Activated CD4-positive, alpha-beta T cell treated with anti-CD3 and anti-CD28 coated beads, Interleukin-2, amount 10 ng/mL, durations not matched to agents 24 days and 14 days (primary cell): ENCODE measurements at places on chromosomes 7 and 10. TPM values are rescaled to one million over a fixed set of nuclear protein-coding genes. Genes with fewer than 3 reads are reported as not detected.

DNA sequence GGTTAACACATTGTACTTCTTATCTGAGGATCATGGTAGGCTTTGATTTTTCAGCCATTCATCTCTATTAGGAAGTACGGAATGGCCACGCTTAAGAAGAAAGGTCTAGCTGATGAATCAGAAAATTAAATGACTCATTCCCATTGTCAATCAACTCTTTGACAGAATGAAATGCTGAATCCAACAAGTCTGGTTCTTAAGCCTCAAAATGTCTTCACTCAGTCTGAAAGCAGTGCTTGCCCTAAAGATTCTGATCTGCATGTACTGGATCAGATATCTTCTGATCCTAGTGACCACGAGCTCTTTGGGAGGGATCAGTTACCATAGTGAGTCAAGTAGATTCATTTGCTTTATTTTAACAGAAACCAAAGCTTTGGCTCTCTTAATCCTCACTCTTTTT, 5.7 kb upstream of the CELF2 start:
- no peak for DNase-seq

DNA sequence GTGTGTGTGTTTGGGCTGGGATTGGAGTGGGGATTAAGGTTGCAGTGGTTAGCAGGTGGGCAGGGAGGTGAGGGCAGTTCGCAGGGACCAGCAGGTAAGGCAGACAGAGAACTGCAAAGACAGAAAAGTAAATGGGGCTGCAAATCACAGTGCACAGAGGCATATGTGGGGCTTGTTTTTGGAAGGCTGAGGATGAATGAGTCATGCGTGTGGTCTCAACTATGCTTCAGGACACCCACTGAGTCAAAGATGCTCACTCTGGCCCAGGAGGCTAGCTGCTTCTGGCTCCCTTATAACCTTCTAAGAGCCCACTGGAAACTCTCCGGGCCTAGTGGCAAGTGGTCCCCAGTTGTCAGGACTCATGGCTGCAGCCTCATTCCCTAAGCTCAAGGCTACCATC, 118.2 kb downstream of the ZNF248 start:
- DNase-seq = no peak

DNA sequence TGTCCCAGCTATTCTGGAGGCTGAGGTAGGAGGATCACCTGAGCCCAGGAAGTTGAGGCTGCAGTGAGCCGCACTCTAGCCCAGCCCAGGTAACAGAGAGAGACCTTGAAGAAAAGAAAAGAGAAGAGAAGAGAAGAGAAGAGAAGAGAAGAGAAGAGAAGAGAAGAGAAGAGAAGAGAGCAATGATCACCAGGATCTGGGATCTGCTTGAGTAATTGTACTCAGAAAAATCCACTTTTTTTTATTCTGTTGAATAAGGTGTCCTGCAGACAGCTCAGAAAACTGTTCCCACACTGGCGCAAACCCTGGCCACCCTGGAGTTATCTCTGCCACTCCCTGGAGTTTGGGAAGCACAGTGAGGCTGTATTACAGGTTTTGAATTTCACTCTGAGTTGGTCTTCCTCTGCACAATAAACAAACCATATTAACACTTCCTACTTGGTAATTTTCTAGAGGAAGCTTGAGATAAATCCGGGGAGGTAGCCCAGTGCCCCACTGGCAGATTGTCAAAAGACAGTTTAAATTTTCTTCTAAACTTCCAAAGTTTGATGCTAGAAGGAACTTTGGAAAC, 9.6 kb upstream of the OAT start:
- DNase-seq = no peak

Gene WNT8B
- 0.16 and 0.43 TPM in 2 replicates for total RNA-seq

Gene ADAM12
- total RNA-seq = not detected in 2 replicates

DNA sequence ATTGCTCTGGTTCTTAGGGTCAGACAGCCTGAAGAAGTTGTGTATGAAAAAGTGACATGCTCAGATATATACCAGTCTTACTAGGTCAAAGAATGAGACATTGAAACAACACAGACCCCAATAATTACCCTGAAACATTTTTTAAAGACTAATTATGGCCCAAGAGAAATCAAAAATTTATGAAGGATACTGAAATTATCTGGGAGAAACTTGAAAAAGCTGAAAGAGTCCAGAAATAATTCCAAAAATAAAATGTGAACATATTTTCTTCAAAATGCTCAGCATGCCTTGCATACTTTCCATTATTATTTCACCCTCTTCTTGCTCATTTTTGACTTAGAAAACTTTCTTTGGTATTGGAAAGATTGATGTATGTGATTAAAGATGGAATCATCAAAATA, 198.9 kb upstream of the CCDC6 start:
- DNase-seq = no peak

Gene PVRIG
- 20.9 and 21.6 TPM in 2 replicates for total RNA-seq

DNA sequence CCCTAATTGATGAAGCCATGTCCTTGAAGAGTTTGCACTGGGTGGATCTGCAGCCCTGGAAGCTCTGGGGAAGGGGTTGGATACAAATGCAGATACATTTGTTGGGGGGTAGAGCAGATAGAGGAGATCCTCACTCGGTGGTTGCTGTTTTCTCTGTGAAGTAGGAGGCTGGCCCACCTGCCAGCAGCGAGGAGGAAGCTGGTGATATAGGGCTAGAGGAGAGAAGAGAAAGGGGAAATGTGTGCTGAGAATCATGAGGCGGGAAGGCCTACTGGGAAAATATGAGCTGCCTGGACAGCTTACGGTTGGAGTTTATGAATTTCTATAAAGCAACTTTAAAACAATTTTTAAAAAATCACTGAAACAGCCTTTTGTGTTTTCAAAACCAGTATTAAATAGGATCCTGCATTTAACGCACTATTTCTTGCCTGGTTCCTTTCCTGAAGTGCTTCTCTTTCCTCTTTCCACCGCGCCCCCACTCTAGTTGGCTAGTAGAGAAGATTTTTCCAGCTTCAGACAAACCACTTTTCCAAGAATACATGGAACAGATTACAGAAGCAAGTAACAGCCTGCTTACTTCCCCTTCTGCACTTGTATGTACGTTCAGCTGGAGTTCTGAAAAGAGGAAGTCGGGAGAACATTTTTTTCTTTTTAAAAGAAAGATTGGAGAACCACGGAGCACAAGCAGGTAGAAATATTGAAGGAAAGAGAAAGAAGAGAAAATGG, 100.6 kb upstream of the GLCCI1 start:
- DNase-seq = no peak

DNA sequence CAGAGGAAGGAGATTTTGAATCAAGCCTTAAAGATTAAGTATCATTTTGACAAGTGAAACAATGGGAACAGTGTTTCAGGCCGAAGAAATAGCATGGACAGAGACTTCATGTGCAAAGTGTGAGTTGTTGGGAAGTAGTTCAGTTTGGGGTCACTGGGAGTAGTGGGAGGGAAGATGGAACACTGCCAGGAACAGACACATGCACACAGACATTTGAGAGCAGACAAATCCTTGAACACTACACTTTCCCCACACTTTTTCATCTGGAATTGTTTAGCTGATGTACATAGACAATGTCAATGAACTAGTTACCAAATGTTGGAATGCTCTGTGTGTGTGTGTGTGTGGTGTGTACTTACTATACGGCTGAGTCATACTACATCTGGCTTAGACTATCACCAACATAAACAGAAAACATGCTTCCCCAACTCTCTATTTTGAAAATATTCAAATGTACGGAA, 52.4 kb upstream of the LRRC17 start:
- DNase-seq = no peak

- no peak for DNase-seq
These were observed 341.6 kb upstream of the MEOX2 start for GRCh38 chr7:16028103-16028502.

- DNase-seq = no peak
These were observed 33.9 kb downstream of the PTER start for GRCh38 chr10:16470747-16471146.

Gene OR9A2
- not detected in 2 replicates for total RNA-seq

- no peak for DNase-seq
These were observed 99.9 kb upstream of the IL6 start for GRCh38 chr7:22627136-22627535.

Gene SMO
- total RNA-seq = 0.28 and 0.37 TPM in 2 replicates

GRCh38 chr7:16493266-16493665, 27.7 kb upstream of the SOSTDC1 start:
- no peak for DNase-seq

GRCh38 chr10:8048281-8049008, 6.0 kb upstream of the GATA3 start:
- peak; percentile 85 for DNase-seq

Gene NUTM2A
- 0.12 TPM in 1 of 2 replicates, not detected in the other for total RNA-seq
